B cell (primary cell): ENCODE measurements at places on chromosomes 16 and 17. TPM values are rescaled to one million over a fixed set of nuclear protein-coding genes. Genes with fewer than 3 reads are reported as not detected.

DNA sequence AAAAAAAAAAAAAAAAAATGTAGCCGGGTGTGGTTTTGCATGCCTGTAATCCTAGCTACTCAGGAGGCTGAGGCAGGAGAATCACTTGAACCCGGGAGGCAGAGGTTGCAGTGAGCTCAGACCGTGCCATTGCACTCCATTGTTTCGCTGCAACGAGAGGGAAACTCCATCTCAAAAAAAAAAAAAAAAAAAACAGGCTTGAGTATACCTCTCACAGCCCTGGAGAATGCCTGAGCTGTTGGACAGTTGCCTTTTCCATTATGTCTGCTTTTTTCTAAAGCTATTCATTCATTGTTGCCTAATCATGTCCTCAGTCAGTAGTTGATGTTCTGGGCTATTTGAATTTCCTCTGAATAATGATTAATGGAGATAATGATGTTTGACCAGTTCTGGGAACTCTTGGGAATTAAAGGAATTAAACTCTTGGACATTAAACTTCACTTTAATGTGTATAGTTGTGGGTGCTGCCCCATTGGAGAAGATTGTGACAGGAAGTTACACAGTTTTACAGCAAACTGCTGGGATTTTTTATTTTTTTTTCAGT, 11.8 kb downstream of the HMOX2 start:
- no peak for DNase-seq

DNA sequence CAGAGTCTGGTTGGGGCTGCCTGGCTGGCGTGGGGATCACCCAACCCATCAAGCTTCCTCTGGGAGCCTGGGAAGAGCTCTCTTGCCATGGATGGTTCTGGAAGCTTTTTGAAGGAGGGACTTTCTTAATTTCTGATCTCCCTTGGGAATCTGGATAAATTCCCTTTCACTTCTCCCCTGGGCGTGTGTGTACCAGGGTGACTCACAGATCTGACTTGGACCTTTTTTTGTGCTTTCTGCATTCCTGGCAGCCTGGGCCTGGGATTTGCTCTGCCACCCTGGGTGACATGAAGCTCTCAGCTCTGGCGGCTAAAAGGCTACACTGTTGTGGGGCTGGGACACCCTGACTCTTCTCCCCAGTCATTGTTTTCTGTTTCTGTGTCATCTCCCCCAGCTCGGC, 70.1 kb downstream of the ABCC1 start:
- DNase-seq = no peak

DNA sequence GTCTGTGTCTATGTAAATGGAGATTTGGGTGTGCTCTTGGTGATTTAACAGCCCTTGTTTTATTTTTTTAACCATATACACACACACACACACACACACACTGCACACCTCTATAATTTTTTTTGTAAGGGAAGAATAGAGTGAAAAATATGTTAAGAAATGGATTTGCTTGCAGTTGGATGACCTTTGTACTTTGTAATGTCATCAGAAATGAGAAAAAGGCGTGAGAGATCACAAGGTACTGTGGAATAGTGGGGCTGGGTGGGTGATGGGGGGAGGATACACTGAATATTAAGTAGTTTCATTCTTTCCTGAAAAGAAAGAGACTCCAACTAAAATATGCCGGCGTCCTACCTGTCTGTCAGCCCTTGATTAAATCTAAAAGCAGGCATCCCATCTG, 38.7 kb downstream of the SALL1 start:
- DNase-seq = no peak

DNA sequence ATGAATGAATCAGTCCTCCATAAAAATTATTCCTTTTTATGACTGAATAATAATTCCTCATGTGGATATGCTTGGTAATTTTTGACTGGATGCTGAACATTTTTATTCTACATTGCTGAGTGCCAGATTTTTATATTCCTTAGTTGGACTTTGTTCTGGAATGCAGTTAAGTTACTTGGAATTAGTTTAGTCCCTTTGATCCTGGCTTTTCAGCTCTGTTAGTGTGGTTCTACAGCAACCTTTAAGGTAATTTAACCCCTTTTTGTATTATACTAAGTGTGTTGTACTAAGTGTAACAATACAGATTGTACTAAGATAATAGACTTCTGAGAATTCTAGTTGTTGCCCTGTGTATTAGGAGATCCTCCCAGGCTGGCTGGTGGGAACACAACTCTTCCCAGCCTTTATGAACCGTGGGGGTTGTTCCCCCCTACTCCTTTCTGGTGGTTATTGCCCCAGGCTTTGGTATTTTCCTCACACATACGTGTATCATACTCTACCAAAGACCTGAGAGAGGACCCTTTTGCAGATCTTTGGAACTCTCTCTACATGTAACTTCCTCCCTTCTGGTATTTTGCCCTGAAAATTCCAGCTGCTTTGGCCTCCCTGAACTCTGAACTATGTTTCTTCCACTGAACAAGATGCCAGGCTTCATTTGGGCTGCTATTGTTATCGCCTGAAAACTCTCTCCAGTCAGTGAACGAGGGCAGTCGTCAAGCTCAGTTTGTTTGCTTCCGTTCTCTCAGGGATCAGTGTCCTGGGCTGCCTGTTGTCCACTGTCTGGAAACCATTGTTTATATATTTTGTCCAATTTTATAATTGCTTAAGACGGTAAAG, 30.5 kb downstream of the TANGO6 start:
- DNase-seq = no peak

DNA sequence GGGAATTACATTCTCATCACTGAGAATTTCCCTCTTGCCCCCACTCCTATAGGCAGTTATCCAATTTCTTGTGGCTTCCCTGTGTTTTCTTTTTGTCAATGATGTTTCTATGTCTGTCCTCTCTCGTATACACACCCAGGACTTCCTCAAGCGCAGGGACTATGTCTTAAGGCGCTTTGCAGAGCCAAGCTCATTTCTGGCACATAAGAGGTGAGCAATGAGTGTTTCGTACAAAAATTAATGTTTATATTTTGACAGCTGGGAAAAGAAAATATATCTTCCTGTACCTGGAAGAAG, 947 bp downstream of the DDX42 start:
- DNase-seq = peak; percentile 26

GRCh38 chr17:49114703-49115102, 17.9 kb upstream of the B4GALNT2 start:
- DNase-seq = no peak

The TM4SF5 gene
- total RNA-seq = not detected in 2 replicates

The KRT20 gene
- total RNA-seq = not detected in 2 replicates

The CDRT4 gene
- total RNA-seq = 10.5 and 11.6 TPM in 2 replicates

The CCL4 gene
- total RNA-seq = 7.6 and 8.8 TPM in 2 replicates

The NPIPB6 gene
- total RNA-seq = 5.8 and 6.2 TPM in 2 replicates

The CDC42EP4 gene
- 0.66 and 2.0 TPM in 2 replicates for total RNA-seq
